ENCODE measurements at places on chromosomes 12 and 14.

GRCh38 chr14:23569443-23570151 is 2.0 kb upstream of the AP1G2 start:
- no peak for DNase-seq

DNA sequence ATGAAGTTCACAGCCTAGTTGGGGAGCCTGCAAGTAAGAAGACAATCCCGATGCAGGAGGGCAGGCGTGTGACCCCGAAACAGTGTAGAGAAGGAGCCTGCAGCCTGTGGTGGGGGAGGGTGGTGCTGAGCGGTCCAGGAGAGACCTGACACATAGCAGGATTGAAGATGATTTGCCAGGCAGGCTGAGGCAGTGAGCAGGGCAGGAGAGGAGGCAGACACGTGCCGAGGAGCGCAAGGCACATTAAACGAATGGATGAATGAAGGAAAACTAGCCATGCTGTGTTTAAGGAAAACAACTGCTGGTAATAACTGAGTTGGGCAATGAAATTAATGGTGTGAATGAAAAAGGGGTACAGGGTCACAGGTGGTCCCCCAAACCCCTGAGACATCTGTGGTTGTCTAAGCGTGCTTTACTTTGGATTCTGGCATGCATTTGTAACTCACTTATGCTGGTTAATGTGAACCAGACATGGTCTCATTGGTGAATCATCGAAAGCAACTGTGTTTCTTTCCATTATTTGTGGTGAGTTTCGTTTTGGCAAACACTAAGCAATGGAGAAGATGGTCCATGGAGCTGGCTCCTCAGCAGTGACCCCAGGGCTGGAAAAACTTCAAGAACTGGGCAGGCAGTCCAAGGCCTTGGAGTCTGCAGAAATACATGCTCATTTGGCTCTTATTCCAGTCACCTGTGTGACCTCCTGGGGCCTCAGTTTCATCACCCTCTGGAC is 96.9 kb upstream of the EVL start:
- DNase-seq: no peak

- no peak for DNase-seq
Measured at GRCh38 chr12:6041891-6042290, 82.6 kb downstream of the VWF start.

DNA sequence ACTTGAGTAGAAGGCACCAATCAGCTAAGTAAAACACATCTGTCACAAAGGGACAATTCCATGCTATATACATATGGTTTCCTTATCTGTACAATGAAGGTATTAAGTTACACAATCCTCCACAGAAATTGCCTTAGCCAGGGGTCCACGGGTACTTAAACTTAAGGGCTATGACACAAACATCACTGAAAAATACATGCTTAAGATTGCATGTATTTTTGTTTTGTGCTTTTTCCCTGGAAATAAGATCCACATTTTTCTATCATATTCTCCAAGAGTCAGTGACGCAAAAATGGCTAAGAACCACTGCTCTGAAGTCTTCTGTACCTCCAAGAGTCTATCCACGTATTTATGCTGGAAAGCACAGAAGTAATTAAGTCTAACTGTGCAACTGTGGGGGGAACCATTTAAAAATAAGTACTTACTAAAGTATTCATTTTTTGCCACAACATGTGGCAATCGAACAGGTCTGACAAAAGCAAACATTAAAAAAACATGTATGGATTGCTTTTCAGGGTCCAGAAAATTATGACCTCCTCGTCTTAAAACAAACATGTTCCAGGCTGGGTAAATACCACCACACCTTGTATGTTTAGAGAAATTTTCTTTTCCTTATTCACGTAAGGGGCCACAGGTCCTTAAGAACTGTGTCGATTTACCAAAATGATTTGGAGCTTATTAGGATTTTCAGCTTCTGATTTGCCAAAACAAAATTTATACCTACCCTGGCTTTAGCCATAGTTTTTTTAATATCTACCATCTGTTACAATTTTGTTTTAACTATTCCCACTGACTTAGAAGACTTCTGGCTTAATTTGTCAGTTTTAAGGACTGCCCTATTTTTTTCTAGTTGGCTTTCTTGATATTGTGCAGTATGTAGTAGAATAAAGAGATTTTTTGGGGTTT is 2.8 kb downstream of the SLC38A2 start:
- no peak for DNase-seq

GRCh38 chr14:103144085-103144484 is 20.8 kb downstream of the TNFAIP2 start:
- no peak for DNase-seq
